Subcutaneous adipose tissue (tissue), 4 donors: ENCODE measurements at places on chromosomes 16 and 17. TPM values are rescaled to one million over a fixed set of nuclear protein-coding genes. Genes with fewer than 3 reads are reported as not detected.

Gene SCNN1B
- total RNA-seq: 1.9 TPM

Gene KRT24
- not detected for total RNA-seq

Gene PRR15L
- 0.49 TPM for total RNA-seq

Gene ARL5C
- not detected for total RNA-seq

Gene C16orf46
- 1.3 TPM for total RNA-seq
